ENCODE measurements at places on chromosomes 16 and 17.
A peak's percentile ranks its signal among the peaks of the same experiment; 100 is the strongest.

DNA sequence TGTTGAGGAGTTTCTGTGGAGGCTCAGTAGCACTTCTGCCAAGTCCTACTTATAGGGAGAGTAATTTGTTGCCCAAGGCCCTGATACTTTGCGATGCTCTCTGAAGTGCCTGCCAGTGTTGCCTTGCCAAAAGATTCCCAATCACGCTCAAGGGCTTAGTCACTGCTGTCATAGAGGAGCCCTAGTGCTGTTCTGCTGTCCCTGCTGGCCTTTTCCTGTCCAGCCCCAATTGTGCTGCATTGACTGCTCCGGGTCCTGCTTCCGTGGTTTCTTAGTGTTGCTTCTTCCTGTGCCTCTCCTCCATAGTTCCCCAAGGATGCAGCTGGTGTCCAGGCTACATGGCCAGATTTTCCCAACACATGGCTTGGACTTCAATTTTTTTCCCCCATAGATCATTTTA, 13.9 kb downstream of the NUP93 start:
- no peak for DNase-seq

DNA sequence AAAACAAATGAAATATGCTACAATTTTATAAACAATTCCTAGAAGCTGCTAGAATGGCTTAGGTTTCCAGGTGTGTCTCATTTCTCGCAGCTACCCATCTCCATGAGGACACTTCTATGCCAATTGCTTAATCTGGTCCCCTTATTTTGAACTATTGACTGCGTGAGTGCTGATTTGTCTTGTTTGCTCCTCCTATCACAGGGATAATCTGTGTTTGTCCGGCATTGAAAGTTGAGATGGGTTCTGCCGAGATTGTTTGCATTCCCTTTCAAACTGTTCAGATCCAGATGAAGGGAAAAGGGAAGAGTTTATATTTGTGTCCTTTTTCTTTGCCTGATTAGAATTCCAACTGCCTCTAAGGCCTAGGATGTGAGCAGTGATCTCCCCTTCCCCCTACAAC, 21.7 kb upstream of the COX10 start:
- DNase-seq, result no peak

DNA sequence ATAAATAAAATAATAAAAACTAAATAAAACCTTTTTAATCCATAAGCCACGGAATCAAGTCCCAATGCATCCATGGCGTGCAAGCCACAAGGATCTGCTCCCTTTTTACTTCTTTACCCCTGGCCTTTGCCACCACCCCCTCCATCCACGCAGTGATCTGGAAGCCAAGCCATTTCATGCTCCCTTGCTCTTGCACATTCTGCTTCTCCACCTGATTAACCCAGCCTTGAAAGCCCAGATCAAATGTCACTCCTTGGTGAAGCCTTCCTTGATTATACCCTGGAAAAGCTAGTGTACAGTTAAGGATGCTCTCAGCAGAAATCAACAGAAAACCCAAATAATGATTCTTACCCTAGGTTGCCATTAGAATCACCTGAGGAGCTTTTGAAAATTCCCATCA, 9.9 kb downstream of the LRRC3C start:
- DNase-seq, result no peak

DNA sequence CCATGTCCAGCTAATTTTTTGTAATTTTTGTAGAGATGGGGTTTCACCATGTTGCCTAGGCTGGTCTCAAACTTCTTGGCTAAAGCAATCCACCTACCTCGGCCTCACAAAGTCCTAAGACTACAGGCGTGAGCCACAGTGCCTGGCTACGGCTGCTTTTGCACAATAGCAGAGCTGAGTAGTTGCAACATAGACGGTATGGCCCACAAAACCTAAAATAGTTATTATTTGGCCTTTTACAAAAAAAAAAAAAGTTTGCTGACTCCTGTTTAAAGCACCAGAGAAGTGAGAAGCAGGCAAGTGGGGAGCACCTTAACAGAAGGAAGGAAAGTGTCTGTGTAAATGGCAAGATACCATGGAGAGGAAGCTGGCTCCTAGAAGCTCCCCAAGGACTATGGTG, 5.3 kb upstream of the HSF5 start:
- no peak for DNase-seq

DNA sequence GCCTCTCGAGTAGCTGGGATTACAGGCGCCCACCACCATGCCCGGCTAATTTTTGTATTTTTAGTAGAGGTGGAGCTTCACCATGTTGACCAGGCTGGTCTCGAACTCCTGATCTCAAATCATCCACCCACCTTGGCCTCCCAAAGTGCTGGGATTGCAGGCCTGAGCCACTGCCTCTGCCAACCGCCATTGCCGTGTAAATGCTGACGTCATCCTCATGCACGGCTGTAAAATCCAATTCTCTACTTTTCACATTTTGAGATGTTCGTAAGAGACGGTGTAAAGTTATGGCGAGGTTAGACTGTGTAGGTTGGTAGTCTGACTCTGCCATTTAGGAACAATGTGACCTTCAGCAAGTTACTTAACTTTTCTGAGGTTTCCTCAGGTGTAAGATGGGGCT, 1.7 kb upstream of the DNAJA2 start:
- no peak for DNase-seq

GRCh38 chr16:54026456-54026855, 260.1 kb downstream of the IRX3 start:
- DNase-seq, result no peak

GRCh38 chr16:52252680-52253079, 294.3 kb downstream of the TOX3 start:
- no peak for DNase-seq

GRCh38 chr17:72935984-72936383, 156.5 kb downstream of the SLC39A11 start:
- no peak for DNase-seq

DNA sequence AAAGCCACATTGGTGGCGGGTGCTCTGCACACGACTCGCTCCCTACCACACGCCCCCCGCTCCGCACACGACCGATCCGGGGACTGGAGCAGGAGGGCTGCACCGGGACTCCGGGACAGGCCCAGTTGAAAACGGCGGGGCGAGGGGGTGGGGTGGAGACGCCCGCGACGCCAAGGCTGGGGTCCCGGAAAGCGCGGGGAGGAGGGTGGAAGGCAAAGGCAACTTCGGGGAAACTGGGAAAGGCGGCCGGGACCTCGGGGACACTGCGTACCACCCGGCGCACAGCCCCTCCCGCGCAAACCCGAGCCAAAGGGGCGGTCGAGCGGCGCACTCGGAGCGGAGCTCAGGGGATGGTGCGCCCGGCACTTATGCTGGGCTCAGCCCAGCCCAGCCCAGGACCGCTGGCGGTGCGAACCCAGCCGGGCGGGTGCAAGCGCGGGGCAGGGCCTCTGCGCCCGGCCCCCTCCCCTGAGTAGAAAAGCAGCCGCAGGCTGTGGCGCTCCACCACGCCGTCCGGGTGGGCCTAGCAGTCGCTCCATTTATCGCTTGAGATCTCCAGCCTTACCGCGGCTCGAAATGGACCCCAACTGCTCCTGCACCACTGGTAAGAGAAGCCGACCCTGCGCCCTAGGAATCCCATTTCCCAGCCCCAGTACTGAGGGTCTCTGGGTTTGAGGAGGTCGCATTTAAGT, at the start of gene MT1M:
MT1M (plus strand) TSS at position 504 of the 692 bp plus-strand sequence; CDS start at position 577, 73 bp downstream.
- peak; percentile 41 for DNase-seq

- peak; percentile 45 for DNase-seq
Measured at GRCh38 chr17:78986649-78987328, 7.1 kb upstream of the LGALS3BP start.

GRCh38 chr17:78337244-78338109, 22.4 kb downstream of the SOCS3 start:
- no peak for DNase-seq

- peak; percentile 71 for DNase-seq
Measured at GRCh38 chr16:24499193-24499814, 40.1 kb upstream of the RBBP6 start.

GRCh38 chr16:66970775-66971720, 10.0 kb downstream of the CES3 start:
- DNase-seq, result no peak

DNA sequence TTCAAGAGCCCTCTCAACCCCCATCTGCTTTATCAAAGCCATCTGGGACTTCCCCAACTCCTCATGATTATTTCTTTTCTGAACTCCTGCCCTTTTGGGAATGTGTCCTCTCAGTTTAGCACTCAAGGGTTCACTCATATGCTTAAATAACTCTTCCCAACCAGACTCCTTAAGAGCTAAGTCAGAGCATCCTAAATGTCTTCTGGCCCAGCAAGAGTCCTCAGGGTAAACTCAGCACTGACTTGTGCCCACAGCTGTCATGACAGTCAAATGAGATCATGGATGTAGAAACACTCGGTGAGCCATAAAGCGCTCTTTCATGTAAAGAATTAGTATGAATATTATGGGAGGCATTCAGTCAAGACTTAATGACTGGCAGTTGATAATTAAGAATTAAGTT, 85.9 kb downstream of the TEX14 start:
- no peak for DNase-seq

GRCh38 chr16:23351360-23351759, 49.3 kb downstream of the SCNN1B start:
- DNase-seq, result no peak

- no peak for DNase-seq
Measured at GRCh38 chr16:11955713-11956123, 9.3 kb upstream of the TNFRSF17 start.
